ENCODE measurements at places on chromosomes 16 and 17.

GRCh38 chr16:55570159-55570558 lies 3.7 kb downstream of the CAPNS2 start:
- no peak for DNase-seq

DNA sequence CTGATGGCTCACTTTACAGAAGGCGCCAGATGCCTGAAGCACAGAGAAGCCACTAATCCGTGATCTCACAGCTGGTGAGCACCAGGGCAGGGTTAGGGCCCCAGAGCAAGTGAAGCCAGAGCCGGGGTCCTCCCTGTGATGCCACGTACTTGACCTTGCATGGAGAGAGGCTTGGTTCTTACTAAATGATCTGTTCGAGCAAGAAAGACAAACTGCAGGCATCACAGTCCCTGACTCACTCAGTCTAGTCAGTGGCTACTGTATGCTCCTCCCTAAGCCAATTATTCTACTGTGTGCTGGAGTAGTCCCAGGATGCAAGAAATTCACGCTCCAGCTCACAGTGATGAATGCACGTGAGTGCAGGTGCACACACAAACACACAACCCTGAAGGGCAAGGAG lies 55.4 kb downstream of the SDK2 start:
- no peak for DNase-seq

DNA sequence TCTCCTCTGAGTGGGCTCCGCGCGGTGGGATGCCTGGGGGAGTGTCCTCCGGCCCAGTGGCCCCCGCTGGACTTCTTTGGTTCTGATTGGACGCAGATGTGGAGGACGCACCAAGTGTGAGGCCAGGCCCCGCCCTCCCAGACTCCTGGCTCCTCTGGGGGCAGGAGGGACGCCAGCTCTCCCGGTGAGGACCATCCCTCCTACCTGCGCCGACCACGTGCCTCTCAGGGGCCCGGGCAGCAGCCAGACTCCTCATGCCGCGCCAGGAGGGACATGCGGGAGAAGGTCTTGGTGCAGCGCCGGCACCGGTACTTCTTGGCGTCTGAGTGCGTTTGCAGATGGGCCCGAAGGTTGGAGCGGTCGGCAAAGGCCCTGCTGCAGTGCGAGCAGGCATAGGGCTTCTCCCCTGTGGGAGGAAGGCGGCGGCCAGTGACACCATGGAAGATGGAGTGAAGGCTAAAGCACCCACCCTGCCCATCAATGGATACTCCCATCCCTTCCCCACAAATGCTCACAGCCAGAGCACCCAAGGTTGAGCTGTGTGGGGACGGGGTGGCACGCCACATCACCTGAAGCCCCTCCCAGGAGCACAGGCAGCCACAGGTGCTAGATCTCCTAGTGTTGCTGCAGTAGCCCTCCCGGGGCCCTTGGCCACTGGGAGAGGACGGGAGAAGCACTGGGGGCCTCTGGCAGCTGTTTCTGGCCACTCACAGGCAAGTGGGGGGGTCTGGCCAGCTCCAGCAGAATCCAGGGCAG lies 7.9 kb downstream of the SNAI3 start:
- no peak for DNase-seq

DNA sequence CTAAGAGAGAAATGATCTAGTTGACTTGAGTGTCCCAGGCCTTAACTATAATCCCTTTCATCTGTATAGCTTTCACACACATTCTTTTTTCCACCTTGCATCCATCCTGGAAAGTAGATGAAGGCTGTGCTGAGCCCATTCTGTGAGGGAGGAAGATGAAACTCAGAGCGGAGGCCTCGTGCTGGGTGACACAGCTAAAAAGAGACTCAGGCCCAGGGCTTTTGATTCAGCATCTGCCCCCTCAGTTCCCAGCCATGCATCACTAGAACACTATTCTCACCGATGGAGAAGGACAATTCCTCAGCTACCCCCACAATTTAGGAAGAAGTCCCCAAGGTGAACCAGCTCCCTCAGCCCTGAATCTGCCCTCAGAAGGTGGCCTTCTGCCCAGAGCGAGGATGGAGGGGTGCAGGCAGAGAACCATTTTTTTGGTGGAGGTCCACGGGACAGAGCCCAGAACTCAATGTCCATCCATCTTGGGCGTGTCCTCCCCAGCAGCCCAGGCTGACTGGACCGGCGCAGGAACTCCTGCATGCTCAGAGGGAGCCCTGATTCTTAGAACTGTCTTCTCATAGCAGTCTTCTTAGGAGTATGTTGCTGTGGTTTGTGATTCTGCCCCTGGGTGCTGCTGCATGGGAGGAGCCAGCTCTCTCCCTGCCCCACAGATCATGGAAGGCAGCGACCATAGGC lies 5.8 kb upstream of the MYCBPAP start:
- DNase-seq = no peak

- no peak for DNase-seq
Observed at GRCh38 chr16:56460101-56460500, 8.7 kb downstream of the OGFOD1 start.

GRCh38 chr17:39704821-39705551 lies 5.1 kb downstream of the ERBB2 start:
- no peak for DNase-seq

DNA sequence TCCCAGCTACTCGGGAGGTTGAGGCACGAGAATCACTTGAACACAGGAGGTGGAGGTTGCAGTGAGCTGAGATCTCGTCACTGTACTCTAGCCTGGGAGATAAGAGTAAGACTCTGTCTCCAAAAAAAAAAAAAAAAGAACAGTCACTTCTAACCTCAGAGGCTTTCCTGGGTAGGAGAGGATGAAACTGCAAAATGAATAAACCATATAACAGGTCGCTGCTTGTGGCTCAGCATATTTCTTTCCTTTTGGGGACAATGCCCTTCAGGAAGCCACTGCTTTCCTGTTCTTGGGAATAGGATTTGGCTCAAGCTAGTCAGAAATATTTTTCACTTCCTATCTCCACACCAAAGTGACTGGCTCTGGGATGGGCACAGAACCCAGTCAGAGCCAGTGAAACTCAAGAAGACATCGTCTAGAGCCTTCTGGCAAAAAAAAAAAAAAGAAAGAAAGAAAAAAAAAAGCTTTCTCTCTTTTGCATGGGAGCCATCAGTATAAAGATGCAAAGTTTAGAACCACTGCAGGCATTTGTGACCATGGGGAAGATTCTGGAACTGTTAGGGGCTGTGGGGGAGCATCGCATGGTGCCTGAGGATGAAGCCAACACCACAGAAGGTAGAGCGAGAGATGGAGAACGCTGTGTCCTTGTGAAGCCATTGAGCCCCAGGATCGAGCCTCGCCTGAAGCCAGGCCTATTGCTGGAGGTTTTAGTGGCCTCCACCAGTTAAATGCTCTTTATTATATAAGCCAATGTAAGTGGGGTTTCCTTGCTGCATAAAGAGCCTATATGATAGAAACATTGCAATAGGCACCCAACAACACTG lies 71.8 kb upstream of the MRTFB start:
- no peak for DNase-seq

- DNase-seq = no peak
Observed at GRCh38 chr16:77330332-77331042, 104.3 kb downstream of the ADAMTS18 start.

DNA sequence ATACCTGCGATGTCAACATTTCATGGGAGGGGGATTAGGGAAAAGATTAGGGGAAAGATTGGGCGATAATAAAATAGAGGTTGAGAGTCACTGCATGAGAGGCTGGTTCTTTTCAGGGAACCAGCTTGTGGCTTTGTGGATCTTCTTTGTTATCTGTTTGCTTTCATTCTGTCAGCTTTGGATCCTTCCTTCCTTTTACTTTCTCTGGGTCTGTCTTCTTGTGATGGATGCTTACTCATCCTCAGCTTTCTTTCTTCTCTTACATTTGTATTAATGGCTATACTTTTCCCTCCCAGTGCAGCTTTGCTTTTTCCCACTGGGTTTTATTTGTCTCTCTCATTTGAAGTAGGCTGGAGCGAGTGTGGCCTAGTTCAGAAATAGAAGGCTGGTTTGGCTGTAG lies 47.1 kb downstream of the RPTOR start:
- no peak for DNase-seq

- no peak for DNase-seq
Observed at GRCh38 chr16:16150117-16150877, 73.0 kb downstream of the ABCC6 start.

DNA sequence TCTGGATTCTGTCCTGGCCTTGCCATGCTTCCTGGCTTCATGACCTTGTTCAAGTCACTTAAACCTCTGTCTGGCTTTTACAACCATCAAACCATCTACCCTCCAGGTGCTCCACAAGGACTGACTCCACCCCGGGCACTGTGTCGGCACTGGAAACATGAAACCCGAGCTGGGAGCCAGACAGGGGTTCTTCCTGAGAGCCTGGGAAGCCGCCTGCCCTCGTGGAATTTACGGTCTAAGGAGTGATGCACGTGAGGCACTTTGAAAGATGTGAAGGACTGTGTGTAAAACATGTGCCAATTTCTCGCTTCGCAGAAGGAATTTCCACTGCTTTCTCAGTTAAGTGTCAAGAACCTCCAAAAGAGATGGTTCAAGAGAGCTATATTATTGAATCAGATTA lies 11.6 kb downstream of the CDK5R1 start:
- DNase-seq = no peak

- no peak for DNase-seq
Observed at GRCh38 chr16:61934601-61935000, 101.6 kb downstream of the CDH8 start.

DNA sequence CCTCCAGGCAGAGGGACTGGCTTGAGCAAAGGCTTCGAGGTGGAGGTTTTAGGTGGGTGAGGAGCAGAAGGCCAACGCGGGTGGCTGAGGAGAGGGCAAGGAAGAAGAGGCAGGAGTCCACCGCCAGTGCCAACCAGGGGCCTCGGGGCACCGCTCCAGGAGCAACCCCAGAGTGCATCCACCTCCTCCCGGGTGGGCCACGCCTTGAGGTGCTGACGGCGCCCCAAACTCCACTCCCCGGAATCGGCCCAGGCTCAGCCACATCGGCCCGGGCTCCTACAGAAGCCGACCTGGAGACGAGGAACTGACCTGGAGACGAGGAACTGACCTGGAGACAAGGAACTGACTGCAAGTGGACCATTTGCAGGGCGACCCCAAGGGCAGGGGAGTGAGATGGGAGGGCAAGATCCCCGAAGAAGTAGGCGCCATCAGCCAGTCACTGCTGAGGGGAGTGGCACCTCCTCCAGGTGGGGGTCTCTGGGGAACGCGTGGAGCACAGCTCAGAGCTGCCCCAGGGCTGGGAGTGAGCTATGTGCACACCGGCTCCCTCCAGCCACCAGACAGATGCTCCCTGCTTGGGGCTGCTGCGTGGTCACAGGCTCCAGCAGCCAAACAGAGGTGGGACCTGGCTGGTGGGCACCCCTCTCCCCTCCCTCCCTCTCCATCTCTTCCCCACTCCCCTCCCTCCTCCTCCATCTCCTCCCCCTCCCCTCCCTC lies 29.2 kb upstream of the CBFA2T3 start:
- peak; percentile 45 for DNase-seq

Measured in activated naive CD4-positive, alpha-beta T cell treated with anti-CD3 and anti-CD28 coated beads, Interleukin-2, amount 50 U/mL, for 72 hours (primary cell).